ENCODE measurements at places on chromosomes 11 and 22.

DNA sequence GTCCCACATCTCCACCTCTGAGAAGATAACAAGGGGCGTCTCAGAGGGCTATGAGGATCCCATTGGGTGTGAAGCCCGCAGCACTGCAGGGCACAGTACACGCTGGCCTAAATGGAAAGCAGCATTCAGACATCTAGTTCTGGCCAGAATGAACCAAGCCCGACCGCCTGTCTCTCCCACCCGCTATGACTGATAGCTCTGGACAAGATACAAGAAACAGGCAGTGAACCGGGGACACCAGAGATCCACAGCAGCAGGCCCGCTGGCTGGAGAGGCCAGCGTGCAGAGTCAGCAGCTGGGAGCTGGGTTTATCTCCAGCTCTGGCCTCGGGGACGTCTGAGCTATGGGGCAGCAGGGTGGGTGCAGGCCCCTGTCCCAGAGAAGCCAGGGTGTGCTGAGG lies 9.6 kb downstream of the CERK start:
- no peak for DNase-seq

- DNase-seq, result no peak
These were observed 85.2 kb downstream of the RELT start for GRCh38 chr11:73461335-73461840.

DNA sequence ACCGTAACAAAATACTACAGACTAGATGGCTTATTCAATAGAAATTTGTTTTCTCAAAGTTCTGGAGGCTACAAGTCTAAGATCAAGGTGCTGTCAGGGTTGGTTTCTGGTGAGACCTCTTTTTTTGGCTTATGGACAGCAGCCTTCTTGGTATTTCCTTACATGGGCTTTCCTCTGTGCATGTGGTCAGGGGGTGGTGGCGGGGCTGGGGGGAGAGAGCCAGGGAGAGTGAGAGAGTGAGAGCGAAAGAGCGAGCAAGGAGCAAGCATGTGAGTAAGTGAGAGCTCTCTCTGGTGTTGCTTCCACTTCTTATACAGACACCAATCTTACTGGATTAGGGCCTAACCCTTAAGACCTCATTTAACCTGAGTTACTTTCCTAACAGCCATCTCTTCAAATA lies 181.5 kb downstream of the TMEM135 start:
- DNase-seq, result peak; percentile 1

DNA sequence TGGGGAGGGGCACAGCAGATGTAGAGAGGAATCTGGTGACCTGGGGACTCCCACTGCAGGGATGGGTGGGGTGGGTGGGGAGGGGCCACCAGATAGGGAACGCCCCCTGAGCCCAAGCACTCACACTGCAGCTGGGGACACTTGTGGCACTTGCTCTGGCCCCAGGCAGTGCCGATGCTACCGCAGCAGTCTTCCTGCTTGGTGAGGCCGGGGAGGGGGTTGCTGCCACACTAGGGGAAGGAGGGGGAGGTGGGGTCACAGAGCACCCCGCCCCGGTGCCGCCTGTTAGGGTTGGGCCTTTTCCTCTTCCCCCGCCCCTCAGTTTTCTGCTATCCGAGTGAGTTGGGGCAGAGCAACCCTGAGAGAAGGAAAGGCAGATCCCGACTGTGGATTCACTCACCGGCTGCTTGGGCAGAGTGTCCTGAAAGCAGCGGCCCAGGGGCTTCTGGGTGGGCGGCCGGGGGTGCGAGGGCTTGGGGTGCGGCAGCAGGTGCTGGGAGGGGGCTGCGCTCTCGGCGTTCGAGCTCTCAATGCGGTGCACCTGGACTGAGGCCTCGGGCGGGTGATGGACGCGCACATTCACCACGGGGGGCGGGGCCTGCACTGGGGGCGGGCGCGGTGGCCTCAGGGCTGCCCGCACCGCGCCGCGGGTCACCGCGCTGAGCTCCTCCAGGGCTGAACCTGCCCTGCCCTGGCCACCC lies 4.7 kb downstream of the LTBP3 start:
- peak; percentile 48 for DNase-seq

- DNase-seq, result peak; percentile 8
These were observed 587 bp downstream of the DENND5A start for GRCh38 chr11:9264316-9265210.

GRCh38 chr11:15818132-15818842 lies 538.1 kb downstream of the SOX6 start:
- DNase-seq, result no peak

- no peak for DNase-seq
These were observed 176.5 kb upstream of the UBASH3B start for GRCh38 chr11:122478986-122479385.

DNA sequence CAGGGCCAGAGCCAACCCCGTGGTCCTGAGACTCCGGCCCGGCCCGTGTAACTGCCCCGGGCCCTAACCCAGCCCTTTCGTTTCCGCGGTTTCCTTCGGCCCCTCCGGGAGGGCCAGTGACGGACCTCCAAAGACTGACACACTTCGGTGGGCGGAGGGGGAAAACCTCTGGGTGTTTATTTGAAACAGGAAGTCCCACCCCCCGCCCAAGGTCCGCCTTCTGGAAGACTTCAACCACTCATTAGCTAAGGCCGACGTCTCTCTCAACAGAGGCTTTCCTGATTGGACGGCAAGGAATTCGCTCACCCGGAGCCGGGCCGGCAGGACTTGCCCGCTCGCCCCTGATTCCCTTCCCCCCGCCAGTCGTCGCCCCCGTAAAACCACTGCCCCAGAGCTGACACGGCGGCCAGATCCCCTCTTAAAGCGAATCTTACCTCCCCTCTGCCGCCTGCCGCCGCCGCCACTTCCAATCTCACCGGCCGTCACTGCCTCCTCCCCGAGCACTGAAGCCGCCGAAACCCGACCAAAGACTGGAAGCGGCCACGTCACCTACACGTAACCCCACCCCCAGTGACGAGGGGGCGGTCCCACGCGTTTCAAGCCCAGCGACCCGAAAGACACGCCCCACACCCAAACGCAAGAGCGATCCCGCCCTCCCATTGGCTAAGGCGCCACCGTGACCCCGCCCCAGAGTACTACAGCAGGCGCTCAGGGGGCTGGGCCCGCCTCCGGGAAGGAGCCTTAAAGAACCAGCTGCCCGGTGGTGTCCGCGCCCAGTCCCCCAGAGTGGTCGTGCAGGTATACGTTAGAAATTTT lies at the start of gene STX5:
Gene STX5 (minus strand): TSS at position 532 of the 816 bp plus-strand sequence. CDS start 808 bp downstream, outside the sequence.
- peak; percentile 99 for DNase-seq

DNA sequence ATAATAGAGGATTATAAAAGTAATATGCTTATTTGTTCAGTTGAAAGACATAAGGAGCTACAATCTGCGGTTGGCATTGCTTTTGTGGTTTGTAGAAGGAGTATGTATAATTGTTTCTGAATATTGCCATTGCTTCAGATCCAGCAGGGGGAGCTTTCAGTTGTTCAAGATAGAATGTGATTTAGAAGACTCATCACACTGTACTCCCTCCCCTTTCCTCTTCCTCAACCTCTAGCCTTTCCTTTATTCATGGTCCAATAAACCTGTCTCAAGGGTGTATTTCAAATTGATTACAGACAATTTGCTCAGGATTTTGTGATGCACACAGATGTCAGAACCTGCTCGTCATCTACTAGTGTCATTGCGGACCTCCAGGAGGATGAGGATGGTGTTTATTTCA lies 9.8 kb downstream of the PRMT3 start:
- DNase-seq, result no peak

GRCh38 chr11:124865181-124865901 lies at the start of gene ROBO3:
Gene ROBO3 (plus strand): TSS chr11:124865432. CDS start chr11:124865578, 146 bp downstream.
- no peak for DNase-seq

DNA sequence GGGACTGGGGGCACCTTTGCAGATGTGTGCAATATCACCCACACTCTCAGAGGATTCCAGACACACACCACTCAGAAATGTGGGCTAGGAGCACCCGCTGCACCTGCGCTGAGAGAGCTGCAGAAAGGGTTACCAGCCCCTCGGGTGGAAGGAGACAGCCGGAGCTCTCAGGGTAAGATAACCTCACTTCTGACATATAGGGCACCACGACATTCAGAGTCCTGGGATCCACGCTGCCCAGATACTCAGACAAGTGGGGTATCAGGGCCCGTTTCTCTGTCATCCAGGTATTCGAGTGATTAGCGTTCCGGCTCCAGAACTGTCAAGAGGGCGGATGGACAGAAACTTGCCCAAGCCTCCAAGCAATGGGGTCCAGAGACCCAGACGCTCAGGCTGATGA lies 6.2 kb upstream of the SYT8 start:
- no peak for DNase-seq

DNA sequence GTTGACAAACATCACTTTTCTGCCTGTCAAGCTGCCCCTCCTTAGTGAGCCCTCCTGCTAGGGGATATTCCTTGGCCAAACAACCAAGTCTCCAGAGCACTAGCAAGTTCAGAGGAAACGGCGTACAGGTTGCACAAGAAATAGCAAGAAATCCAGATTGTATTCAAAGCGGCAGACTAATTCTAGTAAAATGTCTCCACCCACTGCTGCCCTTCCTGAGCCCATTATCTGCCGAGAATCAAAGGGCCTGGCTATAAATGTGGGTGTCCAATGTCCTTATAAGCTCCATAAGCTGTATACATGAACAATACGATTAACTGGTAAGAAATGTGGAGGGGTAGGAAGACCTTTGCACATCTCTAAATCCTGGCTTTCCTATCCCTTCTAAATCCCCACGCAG lies 44.0 kb upstream of the AKIP1 start:
- no peak for DNase-seq

- DNase-seq, result no peak
These were observed 57.4 kb downstream of the NECTIN1 start for GRCh38 chr11:119671561-119672015.

DNA sequence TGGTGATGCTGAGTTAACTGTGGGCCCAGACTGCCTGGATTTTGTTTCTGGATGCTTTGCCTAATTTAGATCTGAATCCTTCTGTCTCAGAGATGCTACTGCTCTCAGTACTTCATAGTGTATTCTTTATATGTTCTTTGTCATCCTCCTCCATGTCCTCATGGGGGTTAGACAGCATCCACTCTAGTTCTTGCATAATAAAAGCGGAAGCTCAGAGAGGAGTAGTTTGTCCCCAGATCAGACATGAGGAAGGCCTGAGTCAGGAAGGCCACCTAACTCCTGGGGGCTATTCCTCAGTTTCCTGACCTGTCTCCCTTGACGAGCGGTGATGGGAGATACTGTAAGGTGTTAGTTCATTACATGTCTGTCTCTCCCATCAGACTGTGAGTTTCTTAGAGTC lies 90.2 kb downstream of the SCN3B start:
- DNase-seq, result no peak

DNA sequence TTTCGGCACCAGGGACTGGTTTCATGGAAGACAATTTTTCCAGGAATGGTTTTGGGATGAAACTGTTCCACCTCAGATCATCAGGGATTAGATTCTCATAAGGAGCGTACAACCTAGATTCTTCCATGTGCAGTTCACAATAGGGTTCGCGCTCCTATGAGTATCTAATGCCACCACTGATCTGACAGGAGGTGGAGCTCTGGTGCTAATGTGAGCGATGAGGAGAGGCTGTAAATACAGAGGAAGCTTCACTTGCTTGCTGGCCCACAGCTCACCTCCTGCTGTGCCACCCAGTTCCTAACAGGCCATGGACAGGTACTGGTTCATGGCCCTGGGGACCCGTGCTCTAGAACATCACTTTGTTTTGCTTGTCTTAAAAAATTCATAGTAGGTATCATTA lies 41.8 kb upstream of the AMPD3 start:
- no peak for DNase-seq

DNA sequence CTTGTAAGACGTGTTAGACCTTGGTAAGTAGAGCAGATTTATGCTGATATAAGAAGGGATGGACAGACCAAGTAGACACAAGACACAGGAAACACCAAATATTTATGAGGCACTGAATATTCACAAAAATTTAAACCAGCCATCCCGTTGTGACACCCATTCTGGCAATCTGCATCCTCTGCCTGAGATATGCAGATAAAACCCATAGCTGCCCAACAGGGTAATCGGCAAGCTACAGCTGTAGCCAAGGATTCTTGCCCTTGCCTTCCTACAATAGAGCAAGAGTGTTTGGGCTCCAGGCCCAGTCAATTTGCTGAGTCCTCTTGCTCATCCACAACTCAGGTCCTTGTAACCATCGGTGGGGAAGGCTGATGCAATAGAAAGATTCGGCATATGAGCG lies 18.5 kb upstream of the MPZL2 start:
- DNase-seq, result no peak

DNA sequence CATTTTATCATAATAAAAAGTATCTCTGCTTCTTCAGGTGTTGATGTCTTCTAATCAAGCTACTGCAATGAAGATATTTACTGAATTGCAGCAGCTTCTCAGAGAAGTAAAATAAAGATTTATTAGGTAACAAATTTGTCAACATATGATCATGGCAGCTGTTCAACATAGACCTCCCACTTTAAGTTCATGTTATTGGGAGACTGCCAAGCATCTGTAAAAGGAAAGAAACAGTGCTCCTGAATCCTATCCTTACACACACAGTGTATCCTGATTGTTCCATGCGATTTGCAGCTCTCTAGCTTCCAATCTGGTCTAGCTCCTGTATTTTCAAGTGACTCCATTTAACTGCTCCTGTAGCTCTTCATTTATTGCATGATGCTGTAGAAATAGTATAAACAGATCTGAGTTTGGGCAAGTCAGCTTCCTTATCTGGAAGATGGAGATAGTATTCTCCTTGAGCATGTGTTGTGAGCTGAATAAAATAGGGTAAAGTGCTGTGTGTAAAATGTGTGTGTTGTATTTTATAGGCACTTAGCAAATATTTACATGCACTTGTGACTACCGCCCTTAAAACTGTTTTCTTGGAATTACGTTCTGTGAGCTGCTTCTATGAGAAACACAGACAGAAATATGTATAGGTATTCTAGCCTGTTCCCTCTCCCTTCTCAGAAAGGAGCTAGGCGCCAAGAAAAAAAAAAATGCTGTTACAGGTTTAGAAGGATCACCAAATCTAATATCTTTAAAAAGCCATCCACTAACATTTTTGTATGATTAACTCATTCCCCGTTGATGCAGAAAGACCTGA lies 290.6 kb downstream of the JRKL start:
- DNase-seq, result no peak

- DNase-seq, result no peak
These were observed 341.6 kb upstream of the PITPNB start for GRCh38 chr22:28260619-28261018.

GRCh38 chr22:35071784-35072183 lies 5.8 kb downstream of the ISX start:
- no peak for DNase-seq

GRCh38 chr11:119473901-119474681 lies 51.1 kb upstream of the THY1 start:
- no peak for DNase-seq

DNA sequence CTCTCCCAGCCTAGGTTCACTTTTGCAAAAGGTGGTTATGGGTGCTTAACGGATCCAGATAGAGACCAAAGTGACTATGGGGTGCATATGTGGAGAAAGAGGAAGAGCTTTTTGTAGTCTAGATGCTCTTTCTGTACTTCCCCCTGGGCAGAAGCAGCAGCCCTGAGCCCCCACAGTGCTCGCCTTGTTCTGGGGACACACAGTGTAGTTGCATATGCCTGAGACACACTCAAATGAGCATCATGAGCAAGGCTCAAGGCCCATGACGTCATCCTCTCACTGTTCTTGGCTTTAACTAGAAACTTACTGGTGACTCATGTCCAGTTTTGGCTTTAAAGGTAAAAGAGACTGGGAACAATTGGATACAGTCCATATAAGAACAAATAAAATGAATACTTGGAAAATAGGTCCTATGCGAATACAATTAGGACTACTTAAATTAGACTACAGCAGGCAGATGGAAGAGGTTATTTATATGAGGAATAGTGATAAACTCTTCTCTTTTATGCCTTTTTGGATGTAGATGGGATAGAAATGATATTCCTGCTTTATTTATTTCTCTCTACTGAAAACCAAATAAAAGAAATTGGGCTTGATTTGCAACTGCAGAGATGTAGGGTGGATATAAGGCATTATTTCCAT lies 20.1 kb upstream of the PEX26 start:
- DNase-seq, result no peak
